ENCODE measurements at places on chromosomes 7 and 10.

DNA sequence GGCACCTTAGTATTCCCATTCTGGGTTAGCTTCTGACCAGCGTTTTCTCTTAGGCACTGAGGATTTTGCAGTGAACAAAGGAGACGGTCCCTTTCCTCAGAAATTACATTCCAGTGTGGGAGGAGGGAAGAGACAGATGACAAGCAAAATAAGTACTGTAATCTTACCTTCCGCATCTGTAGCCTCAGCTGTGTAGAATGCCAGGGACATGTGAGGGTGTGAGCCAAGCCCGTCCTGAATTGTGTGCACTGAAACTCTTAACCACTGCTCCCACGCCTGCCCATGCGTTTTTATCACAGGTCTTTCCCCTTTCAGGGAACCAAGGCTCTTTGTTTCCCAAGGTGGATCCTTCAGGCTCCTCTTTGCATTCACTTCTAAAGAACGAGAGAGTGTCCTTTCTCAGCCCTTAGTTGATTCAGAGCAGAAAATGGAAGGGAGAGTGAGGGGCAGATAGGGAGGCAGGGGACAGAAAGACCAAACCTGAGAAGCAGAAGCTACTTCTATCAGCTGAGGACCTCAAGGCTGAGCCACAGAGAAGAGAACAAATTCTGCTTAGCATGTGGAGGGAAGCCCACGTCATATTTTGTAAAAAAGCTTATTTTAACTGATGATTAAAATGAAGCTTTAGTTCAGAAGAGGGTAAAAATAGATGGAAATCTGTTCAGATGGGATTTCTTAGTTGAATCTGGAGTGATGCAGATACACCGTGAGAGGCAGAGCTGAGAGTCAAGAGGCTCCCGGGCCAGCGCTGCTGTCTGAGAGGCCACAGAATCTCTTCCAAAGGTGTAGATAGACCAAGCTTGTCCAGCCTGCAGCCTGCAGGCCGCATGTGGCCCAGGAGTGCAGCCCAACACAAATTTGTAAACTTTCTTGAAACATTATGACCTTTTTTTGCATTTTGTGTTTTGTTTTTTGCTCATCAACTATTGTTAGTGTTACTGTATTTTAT, 122.5 kb downstream of the CCNY start:
- no peak for DNase-seq

DNA sequence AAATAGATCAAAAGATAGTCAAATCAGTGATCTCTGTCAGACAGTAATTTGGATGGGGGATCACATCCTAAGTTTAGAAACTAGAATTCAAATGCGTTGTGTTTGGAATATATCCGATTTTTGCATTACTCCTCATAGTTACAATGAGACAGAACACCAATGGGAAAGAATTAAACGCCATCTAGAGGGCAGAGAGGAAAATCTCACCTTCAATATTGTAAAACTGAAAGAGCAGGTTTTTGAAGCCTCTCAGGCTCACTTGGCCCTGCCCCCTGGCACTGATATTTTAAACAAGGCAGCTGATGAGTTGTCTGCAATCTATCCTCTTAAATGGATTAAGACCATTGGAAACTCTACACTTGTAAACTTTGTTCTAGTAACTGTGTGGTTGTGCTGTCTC, 17.7 kb downstream of the FRG2B start:
- peak; percentile 1 for DNase-seq

- no peak for DNase-seq
These were observed 14.4 kb downstream of the WDFY4 start for GRCh38 chr10:48699011-48699627.

DNA sequence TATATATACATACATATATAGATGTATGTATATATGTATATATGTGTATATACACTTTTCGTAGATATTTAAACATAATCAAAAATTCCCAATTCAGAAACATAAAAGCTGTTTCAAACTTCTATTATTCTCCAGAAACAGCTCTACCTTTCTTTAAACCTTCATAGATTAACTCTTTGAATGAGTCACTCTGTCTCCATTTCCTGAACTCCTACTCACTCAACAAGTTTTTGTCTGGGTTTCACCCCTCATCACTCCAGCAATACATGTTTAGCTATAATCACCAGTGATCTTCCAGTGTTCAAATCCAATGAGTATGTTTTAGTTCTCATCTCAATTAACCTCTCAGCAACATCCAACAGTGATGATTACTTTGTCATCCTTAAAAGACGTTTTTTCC, 9.6 kb downstream of the DGKB start:
- DNase-seq: no peak

DNA sequence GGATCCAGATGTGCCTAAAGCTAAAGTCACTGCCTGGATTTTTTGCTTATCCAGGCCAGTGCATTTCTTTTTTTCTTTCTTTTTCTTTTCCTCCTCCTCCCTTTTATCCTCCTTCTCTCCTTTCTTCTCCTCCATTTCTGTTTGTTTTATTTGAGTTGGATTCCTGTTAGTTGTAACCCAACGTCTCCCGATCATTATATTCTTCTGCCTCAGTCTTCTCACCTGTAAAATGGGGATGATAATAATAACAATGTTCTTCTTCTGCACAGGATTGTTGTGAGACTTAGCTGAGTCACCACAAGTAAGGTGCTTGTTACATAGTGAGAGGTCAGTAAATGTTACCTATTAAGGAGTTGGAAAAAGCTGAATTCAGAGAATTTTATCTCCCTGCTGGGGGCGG, 13.7 kb upstream of the FFAR4 start:
- no peak for DNase-seq

GRCh38 chr10:24384954-24385353, 176.0 kb downstream of the KIAA1217 start:
- DNase-seq: no peak

GRCh38 chr7:25031432-25031831, 51.5 kb upstream of the OSBPL3 start:
- DNase-seq: no peak

DNA sequence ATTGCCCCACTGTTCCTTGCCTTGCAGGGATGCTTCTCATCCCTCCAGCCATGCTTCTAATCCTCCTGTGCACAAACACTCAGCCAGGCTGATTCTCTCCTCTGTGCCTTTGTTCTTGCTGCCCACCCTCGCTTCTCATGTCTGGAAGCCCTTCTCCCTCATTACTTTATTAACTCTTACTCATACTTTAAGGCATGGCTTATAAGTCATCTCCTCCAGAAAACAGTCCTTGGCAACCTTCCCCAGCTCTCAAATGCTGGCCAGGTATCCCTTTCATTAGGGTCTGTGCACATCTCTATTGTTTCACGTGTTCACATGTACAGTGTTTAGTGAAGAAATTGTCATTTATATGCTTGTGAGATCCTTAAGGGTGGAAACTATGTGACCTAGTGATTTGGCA, 62.9 kb downstream of the ITGB8 start:
- DNase-seq: no peak

- DNase-seq: no peak
These were observed 21.2 kb upstream of the IGF2BP3 start for GRCh38 chr7:23491502-23491901.

DNA sequence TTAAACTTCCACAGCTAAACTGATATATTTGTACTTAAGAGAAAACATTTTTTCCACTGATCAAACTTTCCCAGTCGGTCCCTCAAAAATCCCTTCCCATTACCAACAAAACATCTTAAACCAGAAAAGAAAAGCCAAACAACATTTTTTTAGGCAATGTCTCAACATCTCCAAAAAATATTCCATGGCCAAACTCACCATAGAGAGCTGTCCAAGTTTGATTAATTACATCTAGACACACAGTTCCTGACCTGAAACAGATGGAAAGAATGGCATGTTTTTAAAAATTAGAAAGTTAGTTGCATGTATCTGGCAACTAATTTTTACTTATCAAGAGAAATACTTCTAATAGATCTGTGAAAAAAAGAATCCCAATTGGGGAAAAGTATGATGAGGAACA, 95.4 kb downstream of the UBE2H start:
- DNase-seq: no peak

DNA sequence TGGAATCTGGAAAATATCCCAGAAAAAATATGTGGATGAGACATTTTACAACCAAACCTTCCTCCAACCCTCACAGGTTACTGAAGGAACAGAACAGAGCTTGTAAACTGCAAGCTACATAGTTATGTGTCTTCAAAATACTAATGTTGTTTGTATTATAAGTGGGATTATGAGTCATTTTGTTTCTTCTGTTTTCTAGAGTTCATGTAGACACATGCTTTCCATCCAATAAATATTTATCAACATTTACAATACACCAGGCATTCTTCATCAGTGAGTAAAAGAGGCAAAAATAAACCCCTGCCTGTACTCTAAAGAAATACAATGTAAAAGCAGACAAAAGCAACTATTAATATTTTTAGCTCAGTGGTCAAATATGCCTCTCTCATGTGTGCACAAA, 38.0 kb upstream of the TES start:
- DNase-seq: no peak

- no peak for DNase-seq
These were observed 108.8 kb downstream of the ATE1 start for GRCh38 chr10:121819049-121819448.

DNA sequence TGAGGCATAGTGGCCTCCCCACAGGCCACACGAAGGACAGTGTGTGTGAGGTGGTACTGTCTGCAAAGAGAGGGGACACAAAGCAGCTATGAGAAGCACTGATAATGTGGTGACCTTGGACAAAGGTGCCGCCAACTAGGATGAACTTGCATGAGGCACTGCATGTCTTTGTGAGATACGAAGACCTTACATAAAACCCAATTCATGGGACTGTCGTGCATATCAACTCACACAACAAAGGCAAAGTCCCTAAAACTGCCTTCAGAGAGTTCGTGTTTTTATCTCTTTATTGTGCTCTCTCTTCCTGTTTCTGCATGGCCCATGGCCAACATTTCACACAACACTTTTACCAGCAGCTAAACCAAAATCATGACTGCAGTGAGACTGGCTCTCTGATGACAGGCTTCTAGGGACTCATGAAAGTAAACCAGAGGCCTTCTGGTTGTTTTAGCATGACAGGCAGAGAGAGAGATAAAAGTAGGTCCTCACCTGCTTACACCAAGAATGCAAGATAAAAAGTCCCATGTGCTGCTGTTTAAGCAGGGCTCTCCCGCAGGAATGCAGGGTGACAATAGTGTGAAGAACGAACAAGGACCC, 347.8 kb downstream of the ELMO1 start:
- peak; percentile 72 for DNase-seq

GRCh38 chr7:146892151-146892550, 775.5 kb downstream of the CNTNAP2 start:
- no peak for DNase-seq

- no peak for DNase-seq
These were observed 5.3 kb downstream of the ARPC1A start for GRCh38 chr7:99331002-99331401.

DNA sequence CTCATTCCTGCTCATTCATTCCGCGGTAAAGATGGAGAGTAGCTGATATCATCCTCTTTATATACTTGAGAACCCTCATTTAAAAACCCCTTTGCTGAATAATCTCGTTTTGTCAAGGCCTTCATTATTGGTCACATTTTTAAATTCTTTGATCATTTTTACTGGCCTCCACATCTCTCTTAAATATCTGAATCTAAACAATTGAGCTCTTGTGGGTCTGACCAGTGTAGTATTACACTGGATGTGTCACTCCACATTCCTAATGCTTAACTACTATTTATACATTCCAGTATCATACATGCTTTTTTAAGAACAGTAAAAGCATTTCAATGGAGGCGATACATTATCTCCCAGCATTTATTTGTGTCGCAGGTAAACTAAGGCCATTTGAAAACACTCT, 12.6 kb upstream of the PRPS1L1 start:
- no peak for DNase-seq

DNA sequence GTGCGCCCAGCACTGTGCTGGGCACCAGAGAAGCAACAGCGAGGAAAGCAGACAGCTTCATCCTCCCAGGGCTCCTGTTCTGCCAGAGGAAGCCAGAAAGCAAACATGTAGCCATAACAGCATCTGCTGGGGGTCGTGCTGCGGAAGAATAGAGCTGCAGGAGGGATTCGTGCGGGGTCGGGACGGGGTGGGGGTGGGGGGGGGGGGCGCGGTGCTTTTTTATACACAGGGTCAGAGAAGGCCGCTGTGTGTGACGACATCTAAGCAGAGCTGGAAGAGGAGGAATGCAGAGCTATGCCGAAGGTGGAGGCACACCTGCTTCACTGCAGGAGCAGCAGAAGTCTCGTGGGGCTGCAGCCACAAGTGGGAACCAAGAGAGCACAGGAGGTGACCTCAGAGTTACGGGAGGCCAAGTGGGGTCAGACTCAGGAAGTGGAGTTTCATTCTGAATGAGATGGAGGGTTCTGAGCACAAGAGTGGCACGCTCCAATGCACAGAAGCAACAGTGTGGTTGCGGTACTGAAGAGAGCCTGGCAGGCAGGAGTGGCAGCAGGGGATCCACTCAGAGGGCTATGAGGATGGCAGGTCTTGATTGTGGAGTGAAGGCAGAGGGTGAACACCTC, 11.1 kb downstream of the PKD1L1 start:
- DNase-seq: no peak

DNA sequence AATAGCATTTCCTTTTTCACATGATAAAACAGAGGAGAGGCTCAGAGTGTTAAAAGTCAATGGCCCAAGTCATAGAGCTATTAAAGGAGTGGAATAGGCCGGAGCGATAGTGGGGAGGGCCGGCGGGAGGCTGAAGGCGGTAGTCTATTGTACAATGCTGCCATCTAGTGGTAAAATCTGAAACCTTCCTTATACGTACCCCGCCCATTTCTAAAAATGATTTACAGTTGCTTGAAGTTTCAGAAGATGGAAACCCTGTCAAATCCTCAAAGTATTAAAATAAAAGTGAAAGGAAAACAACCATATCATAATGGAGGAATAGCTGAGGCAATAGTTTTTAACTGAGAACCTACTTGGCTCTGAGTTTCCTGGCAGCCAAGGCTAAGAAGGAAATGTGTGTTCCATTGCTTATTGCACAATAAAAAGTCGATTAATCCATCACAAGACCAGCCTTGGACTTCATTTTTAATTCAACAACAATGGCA, 209.1 kb downstream of the CCSER2 start:
- peak; percentile 42 for DNase-seq

DNA sequence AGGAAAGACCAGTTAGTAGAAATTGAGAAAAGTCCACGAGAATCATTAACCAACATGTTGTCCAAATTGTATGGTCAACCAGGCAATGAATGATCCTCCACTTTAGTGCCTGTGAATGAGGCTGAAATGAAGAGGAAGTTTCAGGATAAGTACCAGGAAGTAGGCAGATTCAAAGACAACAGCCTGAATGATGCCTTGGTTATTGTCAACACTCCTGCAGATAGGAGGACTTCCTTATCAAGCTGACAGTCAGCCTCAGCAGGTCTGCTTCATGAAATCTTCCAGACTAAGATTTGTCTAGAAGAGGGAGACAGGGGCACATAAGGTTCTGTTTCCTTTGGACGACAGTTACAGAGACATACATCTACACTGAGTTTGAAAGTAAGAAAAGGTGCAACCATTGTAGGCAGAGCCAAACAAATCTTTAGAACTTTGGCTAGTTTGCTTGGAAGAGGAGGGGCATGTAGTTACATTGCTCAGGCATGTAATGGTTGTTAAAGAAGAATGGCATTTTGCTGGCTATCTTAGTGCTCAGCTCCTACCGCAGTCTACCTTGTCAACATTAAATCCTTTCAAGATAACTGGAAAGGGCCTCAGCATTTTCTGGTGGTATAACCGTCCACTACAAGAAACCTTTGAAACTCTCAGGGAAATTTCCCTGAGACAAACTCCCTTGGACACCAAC, 81.4 kb downstream of the ABI1 start:
- DNase-seq: no peak

GRCh38 chr10:88932539-88933256, 19.9 kb downstream of the ACTA2 start:
- DNase-seq: peak; percentile 88

All from lung (tissue), 17 donors.